ENCODE measurements at places on chromosomes 2 and 18.

DNA sequence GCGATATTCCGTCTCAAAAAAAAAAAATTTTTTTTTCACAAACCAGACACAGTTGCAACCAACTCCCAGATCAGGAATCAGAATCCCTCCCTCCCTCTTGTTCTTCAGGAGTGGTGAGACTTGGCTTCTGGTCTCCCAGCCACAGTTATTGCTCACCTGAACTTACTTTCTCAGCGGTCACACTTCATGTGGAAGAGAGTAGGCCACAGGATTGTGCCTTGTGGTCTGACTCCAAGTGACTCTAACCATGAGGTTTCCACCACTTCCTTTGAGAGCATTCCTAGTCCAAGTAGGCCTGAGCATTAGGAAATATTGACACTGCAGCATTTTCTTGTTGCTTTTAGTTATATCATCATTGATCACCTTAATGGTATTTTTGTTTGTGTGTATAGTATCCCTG is 12.1 kb downstream of the FMNL2 start:
- no peak for DNase-seq

DNA sequence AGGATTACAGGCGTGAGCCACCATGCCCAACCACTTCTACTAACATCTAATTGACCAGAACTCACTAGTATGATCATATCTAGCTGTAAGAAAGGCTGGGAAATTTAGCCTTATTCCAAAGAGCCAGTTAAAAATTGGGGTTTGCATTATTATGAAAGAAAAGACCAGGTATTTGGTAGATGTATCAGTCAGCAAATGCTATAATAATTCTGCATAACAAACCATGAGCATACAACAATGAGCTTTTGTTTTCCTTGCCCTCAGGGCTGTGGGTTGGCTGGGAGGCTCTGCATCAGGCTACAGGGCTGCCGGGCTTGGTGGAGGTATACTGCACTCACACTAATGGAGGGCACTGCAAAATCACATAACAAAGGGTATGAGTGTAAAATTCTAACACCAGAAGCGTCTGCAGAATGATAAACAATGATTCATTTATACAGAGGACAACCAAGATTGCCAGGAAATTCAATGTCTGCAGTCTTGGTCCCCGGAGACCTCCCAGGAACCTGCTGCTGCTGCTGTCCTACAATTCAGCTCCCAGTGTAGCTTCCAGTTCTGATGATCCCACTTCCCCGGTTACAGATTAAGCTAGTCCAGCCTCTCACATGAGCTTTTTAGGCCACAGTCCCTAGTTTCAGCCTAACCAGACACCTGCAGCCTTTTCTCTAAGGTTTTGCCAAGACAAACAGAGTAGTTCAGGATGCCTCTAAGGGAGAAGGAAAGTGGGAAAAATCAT is 32.2 kb upstream of the ST3GAL5 start:
- no peak for DNase-seq

- no peak for DNase-seq
Observed at GRCh38 chr2:105380432-105381100, 18.3 kb downstream of the FHL2 start.

DNA sequence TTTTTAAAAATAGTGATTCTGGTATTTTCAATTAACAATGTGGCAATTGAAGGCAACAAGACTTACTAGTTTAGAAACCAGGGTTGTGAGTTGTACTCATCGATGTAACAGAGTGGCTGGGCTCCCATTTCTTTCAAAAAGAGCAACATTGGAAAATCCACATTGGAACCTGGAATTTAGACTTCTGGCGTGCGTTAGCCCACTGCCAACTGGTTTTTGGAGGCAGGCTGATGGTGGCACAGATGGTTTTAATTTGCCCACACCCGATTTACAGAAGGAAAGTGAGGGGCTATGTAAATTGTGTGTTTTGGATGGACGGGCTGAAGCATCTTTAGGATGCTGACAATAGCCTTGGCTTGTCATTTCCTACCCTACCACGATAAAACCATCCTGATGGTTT is 66.3 kb downstream of the TRPM8 start:
- no peak for DNase-seq

DNA sequence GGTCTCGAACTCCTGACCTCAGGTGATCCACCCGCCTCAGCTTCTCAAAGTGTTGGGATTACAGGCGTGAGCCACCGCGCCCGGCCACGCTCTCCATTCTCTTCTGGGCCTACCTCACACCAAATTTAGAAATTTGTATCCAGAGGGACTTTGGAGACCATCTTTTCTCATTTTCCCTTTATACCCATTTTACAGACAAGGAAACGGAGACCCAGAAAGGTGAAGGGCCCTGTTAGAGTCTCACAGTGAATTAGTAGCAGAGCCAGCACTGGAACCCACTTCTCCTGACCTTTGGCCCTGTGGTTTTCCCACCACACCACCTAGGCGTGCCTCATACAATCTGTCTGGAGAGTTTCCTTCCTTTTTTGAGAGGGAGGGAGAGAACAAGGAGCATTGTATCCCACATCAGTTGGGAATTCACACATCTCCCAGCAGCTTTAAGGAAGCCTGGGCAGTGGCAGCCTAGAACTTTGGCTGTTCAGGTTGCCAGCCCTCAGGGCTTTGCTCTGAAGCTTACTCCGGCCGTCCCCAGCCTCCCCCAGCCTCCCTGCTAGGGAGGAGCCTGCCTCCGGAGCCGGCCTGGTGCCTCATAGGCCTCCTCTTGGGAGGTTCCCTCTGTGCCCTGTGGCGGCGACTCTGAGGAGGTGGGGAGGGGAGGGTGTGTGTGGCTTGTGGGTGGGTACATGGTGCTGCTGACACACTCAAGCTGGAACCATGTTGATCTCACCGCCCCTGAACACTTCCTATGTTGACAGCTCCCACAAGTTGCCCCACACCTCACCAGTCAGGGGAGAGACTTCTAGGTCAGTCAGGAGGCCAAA is 13.8 kb downstream of the FOSL2 start:
- peak; percentile 32 for DNase-seq

- DNase-seq, result no peak
Observed at GRCh38 chr2:241029599-241030332, 31.3 kb downstream of the SNED1 start.

DNA sequence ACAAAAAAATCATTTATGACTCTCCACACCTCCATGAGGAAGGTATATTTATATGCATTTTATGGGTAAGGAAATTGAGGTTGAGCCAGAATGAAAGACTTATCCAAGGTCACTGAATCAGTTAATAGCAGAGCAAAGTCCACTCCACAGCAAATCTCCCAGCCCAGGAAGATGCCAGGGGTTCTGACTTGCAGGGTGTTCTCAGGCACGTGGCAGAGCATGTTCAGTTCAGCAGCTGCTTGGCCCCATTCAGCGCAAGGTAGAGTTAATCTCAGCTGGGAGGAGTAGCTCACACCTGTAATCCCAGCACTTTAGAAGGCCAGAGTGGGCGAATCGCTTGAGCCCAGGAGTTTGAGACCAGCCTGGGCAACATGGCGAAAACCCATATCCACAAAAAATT is 17.8 kb upstream of the DGKD start:
- no peak for DNase-seq

GRCh38 chr2:41965909-41966295 is 81.9 kb upstream of the PKDCC start:
- DNase-seq, result no peak

DNA sequence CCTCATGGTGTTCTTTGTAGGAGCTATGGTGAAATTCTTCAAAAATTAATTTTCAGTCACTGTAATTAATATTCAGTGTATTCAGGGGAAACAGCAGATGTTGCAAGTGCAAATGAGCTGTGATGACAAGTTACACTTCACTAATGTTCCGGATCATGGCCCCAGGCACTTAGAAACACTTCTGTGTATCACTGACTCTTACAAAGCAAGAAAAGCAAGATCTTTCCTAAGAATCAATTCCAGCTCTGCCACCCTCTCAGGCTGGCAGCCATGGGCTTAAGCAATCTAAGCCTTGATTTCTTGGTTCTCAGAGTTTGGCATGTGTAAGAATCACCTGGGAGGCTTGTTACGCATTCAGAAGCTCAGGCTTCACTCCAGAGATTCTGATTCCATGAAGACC is 78.0 kb downstream of the MARCHF4 start:
- no peak for DNase-seq

DNA sequence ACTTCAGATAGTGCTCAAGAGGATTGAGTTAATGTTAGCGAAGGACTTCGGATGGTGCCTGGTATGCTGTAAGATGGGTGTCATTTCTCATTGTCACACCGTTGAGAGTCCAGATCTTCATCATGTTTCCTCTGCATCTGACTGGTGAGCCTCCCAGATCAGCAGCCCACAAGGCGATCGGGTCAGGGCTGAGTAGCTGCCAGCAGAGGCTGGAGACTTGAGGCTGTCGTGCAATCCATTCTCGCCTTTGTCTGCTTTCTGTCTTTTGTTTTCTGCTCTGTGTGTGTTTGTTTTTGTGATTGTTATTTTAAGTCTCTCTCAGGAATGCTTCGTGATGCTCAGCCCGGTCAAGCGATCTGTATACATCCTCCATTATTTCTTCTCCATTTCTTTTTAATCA is 95.8 kb downstream of the TGOLN2 start:
- DNase-seq, result no peak

- DNase-seq, result peak; percentile 64
Observed at GRCh38 chr18:9334973-9335696, 562 bp downstream of the TWSG1 start.

DNA sequence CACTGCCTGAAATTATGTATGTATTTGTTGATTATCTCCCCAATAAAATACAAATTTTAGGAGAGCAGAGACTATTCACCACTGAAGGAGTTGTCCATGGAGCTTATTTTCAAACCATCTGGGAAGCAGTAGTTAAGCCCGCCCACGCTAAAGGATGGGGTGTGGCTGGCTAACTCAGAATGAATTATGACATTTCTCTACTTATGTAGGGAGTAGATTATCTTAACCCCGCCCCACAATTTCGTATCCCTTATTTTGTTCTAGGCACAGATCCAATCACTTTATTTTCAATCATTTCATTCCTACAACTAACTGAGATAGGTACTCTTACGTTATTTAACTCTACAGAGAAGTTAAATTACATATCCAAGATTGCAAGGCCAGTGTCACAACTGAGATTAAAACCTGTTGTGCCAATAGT is 1.4 kb upstream of the LAPTM4A start:
- peak; percentile 74 for DNase-seq

- no peak for DNase-seq
Observed at GRCh38 chr18:79476918-79477571, 81.3 kb downstream of the NFATC1 start.

DNA sequence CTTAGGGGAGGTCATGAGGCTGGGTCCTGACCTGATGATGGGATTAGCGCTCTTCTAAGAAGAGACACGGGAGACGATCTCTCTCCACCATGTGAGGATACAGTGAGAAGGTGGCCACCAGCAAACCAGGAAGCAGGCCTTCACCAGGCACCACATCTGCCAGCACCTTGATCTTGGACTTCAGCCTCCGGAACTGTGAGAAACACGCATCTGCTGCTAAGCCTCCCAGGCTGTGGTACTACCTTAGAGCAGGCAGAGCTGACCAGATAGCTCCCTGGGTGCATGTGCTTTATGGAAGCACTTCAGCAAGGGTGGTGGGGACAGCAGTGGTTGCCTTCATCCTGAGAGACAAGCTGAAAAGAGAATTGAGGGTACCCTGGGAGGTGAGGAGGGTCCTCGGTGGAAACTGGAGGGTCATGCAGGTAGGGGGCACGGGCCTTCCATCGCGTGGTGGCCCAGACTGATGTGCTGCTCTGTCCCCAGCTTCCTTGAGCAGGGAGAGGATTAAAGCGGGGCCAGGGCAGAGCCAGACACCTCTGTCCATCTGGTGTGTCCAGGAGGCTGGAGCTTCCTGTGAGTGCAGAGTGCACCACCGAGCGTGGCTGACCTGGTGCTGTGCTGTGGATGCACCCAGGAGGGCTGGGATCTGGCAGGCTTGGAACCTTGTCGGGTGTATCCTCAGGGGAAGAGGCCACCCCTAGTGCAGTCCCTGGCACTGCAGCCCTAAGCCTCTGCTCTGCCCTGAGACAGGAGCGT is 42.9 kb upstream of the HS6ST1 start:
- no peak for DNase-seq

Measured in HT-29 (cell line).